ENCODE measurements at places on chromosomes 2 and 18.
A peak's percentile ranks its signal among the peaks of the same experiment; 100 is the strongest.

GRCh38 chr2:152814475-152815030, 96.1 kb downstream of the ARL6IP6 start:
- no peak for DNase-seq

- DNase-seq = no peak
These were observed 707 bp upstream of the ERFE start for GRCh38 chr2:238158018-238158508.

DNA sequence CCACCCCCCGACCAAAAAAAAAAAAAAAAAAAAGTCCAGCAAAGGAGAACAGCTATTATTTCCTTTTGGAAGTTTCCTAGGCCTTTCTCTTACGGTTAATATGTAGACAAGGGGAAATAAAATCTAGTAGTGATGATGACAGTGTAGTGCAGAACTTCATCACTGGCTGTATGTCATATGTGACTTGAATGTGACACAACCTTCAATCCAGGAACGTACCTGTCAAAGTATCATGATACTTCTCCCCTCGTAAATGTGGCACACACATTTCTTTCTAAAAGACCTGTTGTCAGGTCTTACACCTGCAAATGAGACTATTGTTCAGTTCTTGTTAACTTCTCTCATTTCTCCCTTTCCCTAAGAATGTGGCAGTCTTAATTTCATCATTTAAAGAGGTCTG, 173.5 kb downstream of the PRPF40A start:
- DNase-seq = no peak

GRCh38 chr18:74937291-74937690, 271.6 kb downstream of the PTGR3 start:
- DNase-seq = no peak

DNA sequence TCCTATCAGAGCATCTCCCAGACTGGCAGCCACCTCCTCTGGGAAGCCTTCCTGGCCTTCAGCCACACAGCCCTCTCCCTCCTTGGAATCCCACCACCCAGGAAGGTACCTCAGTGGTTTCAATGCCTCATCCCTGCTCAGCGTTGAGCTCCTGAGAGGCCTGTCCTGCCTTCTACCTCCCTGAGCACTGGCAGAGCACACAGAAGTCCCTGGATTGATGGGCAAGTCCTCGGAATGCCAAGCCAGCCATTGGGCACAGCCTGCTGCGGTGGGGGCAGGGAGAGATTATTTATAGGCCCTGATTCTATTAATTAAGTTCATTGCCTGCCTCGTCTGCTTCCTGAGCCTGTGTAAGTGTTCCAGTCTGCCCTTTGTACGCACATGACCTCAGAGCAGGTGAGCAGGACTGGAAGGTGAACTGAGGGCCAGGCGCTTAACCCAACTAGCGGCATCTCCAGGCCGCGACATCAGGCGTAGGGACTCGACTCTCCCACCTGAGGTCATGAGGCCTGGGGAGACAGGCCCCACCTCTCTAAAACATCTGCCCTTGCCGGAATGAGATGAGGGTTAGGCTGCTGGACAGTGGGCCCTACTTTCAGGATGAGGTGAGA, 63.4 kb downstream of the SMAD7 start:
- DNase-seq = no peak

DNA sequence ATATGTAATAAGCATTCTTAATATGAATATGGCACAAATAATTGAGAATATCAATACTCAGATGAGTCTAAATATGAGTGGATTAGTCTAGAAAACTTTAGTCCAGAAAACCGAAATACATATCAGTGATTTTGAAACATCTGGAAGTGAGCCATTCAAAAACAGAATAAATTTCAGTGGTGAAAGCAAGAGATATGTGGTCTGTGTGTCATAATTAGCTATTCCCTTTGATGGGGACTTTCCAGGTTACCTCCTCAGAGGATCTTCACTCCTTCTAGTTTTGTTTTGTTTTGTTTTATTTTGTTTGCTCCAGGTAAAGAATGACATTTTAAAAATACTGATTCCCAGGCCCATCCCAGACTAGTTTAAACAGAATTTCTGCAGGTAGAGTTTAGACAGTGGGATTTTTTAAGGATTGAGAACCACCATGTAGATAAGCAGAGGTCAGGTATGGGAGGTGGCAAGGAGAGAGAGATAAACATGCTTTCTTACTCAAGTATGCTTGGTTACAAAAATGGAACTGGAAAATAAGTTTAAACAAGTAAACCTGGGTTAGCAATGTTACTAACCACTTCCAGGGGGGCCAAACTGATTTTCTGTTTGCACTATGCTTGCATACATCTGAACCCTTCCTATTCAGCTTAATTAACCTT, 70.7 kb downstream of the NABP1 start:
- DNase-seq = no peak

GRCh38 chr2:225008935-225009334, 33.3 kb downstream of the DOCK10 start:
- no peak for DNase-seq

- DNase-seq = peak; percentile 8
These were observed 82.3 kb upstream of the SPRED2 start for GRCh38 chr2:65514555-65515195.

DNA sequence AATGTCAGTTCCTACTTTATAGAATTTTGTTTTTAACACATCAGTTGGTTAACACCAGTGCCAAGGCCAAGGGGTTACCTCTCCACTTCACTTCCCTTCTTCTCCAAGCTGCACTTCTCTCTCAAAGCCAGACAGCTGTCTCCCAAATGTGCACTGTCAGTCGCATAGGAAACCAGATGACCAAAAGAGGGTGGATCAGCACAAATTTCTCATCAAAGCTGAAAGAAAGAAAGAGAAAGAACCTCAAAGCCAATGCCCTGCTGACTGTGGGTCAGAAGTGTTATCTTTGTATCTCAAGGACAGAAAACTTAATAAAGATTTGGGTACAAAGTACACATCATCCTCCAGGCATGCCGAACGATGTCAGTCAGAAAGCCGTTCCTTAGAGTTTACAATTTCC, 32.2 kb downstream of the SPATS2L start:
- no peak for DNase-seq

DNA sequence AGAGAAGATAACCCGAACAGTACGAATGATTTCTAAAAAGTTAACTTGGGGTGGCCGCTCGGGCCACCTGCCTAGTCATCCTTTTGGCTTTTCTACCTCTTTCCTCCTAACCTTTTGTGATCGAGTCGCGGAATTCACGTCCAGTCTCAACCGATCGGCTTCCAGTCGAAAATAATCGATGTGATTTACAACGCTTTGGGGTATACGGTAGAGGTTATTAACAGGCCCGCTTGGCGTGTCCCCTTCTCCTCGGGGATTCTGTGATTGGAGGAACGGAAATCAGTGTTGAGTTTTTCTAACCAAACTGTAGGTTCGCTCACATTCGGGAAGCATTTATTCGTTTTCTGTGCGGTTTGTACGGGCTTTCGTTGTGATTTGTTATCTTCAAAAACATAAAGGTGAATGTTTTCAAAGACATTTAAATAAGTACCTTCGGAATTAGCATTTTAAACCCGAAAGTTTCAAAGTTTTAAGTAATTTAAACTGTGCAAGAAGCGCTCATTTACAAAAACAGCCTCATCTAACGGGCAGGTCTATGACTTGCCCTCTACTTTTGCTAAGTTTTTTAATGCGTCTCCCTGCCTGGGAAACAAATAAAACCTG, 588 bp upstream of the FOXI3 start:
- no peak for DNase-seq

DNA sequence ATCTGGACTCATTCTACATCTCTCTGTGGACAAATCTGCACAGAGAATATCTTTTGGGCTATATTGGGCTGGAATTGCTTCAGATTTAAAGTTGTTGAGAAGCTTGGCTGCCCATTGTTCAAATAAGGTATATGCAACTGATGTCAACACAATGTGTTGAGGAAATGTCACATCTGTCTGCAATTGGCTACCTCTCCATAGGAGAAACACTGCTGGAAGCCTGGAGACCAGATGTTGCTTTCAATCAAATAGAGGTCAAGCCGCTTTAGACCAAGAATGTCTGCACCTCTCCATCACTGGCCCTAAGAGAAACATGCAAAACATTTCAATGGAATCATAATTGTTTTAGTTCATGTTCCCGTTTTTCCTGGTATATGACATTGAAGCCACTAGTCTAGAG, 720.2 kb downstream of the SLC4A3 start:
- no peak for DNase-seq

GRCh38 chr2:48219234-48219554, 310.8 kb upstream of the STON1 start:
- DNase-seq = no peak

DNA sequence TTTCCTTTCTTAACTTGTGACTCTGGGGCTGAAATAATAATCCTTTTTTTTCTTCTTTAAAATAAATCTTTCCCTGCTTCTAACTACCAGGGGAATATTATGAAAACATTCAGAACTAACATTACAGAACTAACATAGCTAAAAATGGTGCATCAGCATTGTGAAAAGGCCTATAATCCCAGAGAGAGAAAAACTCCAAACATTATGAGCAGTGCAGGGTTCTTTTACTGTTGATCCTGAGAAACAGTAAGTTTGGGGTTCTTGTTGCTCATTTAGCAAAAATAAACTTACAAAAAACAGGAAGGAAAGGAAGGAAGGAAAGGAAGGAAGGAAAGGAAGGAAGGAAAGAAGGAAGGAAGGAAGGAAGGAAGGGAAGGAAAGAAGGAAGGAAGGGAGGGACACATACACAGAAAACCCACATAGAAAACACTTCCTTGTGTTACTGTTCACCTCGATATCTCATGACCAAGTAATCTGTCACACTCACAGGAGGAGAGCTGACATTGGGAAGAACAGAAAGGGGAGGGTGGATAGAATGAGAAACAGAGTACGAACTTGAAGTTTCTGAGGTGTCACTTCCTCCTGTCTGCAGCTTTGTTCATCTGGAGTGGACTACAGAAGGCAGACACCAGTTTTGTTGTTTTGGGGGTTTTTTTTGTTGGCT, 18.4 kb upstream of the PIK3C3 start:
- no peak for DNase-seq

Data from T-helper 2 cell (primary cell).